ENCODE measurements at places on chromosomes 4 and X.

GRCh38 chr4:147942729-147943128 lies 210.8 kb downstream of the ARHGAP10 start:
- no peak for DNase-seq

DNA sequence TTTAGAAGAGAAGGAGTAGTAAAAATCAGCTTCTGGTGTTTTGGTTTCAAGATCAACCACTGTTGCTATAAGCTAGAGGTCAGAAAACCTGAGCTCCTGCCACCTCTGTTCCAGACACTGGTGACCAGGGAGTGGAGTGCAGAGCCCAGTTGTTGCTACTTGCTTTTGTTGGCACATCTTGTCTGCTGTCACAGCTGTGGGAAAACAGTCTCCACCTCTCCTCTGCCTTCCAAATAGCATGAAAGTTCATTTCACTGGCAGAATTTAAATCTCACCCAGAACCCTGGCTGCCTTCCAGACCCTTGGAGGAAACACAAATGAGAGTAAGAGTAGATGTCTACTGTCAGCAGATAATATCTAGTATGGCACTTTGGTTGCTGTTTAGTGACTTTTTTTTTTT lies 297.5 kb upstream of the KLF3 start:
- DNase-seq = no peak

- no peak for DNase-seq
These were observed 33.0 kb upstream of the RAPGEF2 start for GRCh38 chr4:159069922-159070321.

GRCh38 chr4:81724925-81725329 lies 253.2 kb upstream of the RASGEF1B start:
- no peak for DNase-seq

DNA sequence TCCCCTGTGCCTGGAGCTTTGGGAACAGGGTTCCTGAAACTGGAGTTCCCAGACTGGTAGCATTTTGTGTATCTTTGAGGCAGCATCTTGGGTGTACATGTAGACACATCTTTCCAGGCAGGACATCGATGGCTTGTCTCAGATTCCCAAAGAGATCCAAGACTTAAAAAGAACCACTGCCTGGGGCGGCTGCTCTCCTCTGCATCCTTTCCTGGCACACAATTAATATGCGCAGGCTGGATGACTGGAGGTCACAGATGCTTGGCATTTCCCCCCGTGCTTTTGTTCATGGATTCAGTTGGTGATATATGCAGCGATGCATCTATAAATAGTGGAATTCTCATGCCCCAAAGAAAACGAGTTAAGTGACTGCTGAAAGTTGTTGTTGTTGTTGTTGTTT lies 80.5 kb downstream of the CLDN34 start:
- DNase-seq = no peak

DNA sequence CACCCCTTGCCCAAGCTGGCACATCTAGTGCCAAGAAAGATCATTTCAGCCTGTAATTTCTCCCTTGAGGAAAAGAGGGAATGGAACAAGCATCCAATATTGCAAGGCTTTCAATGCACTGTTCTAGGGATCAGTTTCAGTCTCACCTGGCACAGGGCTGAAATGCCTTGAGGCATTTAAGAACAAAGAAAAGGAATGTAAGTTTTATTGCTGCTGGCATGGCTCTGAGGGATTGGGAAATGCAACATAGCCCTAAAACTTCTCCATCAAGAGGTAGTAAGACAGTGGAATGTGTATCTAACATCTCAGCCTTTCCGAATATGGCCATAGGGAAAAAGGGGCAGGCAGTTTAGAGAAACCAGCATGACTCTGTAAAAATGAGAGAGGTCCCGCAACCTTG lies 732.6 kb upstream of the LCORL start:
- DNase-seq = no peak

DNA sequence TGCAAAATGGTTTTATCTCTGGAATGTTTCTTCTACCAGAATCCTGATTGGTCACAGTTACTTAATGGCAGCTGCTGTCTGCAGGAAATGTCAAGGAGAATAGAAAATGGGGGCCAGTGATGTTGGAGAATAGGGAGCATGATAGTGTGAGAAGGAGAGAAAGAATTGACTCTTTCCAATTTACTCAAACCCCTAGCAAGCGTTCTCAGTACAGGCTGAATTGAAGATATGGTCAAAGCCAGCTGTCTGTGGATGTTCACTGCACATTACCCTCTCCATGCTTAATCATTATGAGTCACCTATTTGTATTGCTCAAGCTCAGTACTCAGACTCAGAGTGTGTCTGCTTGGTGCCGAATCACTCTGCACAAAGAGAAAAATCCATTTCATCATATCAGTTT lies 57.8 kb upstream of the FAM47B start:
- DNase-seq = peak; percentile 71

- DNase-seq = no peak
These were observed 126.9 kb downstream of the MFAP3L start for GRCh38 chr4:169899295-169899694.

- DNase-seq = no peak
These were observed 4.5 kb downstream of the CRMP1 start for GRCh38 chr4:5888222-5889001.

DNA sequence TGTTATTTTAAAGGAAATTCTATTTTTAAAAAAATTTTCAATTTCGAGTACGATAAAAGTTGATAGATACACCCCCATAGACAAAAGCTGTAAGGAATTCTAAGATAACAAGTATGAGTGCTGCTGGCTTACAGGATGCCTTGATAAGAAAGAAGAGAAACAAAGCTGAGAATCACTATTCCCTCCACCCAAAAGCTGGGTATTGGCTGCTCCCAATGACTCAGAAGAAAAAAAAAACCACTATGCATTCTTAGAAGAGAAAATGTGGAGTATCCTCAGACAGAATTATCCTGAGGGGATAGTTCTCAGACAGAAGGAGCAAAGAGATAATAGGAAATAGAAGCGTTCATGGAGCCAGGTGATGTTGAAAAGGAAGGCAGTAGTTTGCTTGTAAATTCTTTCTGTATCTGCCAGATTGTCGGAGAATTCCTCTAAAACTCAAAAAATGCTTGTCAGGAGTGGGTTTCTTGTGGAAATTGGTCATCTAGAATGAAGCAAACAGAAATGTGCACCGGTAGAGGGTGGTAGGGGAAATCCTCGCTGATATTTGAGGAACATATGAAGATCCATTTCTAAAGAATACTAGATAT lies 217.5 kb upstream of the ADAMTS3 start:
- no peak for DNase-seq

DNA sequence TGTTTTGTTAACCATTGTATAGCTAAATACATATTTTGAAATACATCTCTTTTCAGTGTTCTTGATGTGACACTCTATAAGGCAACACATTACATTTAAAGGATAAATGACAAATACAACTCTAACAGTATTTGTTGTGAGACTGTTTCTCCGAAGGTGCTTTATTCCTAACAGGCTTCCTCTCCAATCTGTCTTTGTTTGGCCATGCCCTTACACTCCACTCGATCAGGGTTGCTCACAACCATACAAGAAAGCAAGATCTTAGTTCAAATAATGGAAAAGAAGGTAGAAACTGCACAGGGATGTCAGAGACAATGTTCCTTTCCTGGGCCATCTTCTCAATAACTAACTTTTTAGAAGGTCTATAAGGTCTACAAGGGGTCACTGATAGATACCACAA lies 36.5 kb downstream of the AMMECR1 start:
- DNase-seq = no peak

DNA sequence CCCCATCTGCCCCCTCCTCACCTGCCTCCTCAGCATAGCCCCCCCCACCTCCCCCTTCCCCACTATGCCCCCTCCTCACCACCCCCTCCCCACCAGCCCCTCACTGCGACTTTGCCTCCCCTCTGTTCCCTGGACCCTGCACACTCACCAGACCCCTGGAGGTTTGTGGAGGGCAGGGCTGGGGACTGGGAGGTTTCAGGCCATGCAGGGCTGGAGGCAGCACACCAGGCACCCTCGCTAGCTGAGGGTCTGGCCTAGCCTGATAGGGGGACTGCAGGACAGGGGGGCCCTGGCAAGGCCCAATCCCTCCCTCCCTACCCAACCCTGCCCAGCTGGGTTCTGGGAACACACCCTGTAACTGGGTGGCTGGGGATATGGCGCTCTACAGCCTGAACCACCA lies 28.0 kb downstream of the TACC3 start:
- no peak for DNase-seq
